ENCODE measurements at places on chromosomes 2 and 18.

GRCh38 chr2:203662951-203663350 lies 43.5 kb upstream of the CD28 start:
- no peak for DNase-seq

- DNase-seq = no peak
These were observed 55.0 kb downstream of the RPL37A start for GRCh38 chr2:216553482-216554240.

GRCh38 chr2:136751406-136751805 lies 13.9 kb upstream of the THSD7B start:
- DNase-seq = no peak

DNA sequence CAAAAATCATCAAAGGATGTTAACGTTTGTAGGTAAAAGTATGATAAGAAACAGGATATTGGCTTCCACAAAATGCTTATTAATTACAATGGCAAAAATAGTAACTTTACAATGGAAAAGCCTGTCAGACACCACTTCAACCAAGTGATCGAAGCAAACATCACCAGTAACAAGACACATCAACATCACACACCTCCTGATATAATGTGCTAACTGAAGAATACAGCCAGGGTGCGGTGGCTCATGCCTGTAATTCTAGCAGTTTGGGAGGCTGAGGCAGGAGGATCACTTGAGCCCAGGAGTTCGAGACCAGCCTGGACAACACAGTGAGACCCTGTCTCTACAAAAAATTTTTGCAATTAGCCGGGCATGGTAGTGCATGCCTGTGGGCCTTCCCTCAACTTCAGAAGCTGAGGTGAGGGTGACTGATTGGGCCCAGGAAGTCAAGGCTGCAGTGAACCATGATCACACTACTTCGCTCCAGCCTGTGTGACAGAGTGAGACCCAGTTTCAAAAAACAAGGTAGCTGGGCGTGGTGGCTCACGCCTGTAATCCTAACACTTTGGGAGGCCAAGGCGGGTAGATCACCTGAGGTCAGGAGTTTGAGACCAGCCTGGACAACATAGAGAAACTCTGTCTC lies 15.0 kb downstream of the MGAT4A start:
- no peak for DNase-seq

DNA sequence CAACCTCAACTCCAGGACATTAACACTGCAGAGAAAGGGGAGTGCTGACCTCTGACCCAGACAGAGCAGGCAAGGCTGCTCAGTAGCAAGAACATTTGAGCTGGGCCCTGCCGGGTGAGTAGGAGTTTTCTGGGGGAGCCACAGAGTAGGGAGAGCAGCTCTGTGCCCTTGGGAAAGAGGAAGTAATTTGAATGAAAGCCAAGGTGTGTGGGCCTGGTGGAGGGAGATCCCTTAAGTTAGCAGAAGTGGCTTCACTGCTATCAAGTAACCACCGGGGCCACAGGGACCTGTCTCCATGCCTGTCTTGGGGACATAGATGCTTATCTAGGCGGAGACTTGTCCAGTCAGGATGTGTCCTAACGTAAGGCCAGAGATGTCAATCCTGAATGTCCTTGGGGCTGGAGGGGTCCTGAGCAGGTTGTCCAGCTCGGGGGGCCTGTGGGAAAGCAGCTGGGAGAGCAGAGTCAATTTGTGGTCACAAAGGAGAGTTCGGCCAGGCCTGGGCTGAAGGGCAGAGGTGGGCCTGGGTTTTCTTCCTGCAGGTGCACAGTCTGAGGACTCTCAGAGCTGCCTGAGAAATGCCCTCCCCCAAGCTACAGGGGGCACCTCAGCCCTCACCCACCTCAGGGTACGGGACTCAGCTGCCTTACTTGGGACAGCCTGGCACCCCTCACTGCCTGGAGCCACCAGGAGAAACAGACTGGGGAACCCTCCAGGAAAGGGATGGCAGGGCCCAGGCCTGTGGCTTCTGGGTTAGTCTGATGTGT lies 15.0 kb upstream of the OTOF start:
- DNase-seq = no peak

- peak; percentile 48 for DNase-seq
These were observed 71.2 kb downstream of the MYO1B start for GRCh38 chr2:191316246-191316994.

DNA sequence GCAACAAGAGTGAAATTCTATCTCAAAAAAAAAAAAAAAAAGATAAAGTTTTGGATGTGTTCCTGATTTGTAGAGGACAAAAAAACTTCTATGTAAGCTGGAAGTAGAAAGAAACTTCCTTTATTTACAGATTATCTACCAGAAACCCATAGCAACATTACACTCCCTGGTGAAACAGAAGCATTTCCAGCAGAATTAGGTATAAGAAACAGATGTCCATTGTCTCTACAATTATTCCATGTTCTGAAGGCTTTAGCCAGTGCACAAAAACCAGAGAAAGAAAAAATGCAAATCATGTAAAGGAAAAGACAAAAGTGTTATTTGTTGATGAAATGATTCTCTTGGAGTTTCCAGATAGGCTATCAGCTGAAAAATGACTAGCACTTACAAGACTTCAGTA lies 4.9 kb downstream of the TUBB6 start:
- DNase-seq = no peak

- DNase-seq = no peak
These were observed 837.3 kb downstream of the GALR1 start for GRCh38 chr18:78086931-78087330.

DNA sequence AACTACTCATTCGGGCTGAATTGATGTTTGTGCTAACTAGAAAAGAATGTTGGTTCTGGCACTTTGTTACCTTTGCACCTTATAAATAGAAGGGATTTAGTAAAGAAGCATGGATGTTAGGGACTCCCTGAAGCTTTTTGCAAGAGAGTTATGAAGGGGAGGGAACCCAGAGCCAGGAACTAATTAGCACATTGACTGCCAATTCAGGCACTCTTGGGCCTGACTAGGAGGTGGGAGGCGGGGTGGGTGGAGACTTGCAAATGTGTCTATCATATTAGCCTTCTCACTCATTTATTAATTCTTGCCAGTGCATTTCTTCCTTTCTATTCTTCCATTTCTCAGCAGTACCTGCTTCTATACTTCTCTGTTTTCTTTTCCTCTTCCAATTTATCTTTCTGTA lies 1022.4 kb downstream of the TMEM182 start:
- no peak for DNase-seq

GRCh38 chr2:128538396-128538795 lies 219.7 kb upstream of the HS6ST1 start:
- no peak for DNase-seq

GRCh38 chr2:104523921-104524320 lies 330.0 kb upstream of the POU3F3 start:
- no peak for DNase-seq

GRCh38 chr2:140234116-140234515 lies 1453.9 kb upstream of the NXPH2 start:
- DNase-seq = no peak

GRCh38 chr2:60550178-60550983 lies 3.1 kb downstream of the BCL11A start:
- peak; percentile 90 for DNase-seq

DNA sequence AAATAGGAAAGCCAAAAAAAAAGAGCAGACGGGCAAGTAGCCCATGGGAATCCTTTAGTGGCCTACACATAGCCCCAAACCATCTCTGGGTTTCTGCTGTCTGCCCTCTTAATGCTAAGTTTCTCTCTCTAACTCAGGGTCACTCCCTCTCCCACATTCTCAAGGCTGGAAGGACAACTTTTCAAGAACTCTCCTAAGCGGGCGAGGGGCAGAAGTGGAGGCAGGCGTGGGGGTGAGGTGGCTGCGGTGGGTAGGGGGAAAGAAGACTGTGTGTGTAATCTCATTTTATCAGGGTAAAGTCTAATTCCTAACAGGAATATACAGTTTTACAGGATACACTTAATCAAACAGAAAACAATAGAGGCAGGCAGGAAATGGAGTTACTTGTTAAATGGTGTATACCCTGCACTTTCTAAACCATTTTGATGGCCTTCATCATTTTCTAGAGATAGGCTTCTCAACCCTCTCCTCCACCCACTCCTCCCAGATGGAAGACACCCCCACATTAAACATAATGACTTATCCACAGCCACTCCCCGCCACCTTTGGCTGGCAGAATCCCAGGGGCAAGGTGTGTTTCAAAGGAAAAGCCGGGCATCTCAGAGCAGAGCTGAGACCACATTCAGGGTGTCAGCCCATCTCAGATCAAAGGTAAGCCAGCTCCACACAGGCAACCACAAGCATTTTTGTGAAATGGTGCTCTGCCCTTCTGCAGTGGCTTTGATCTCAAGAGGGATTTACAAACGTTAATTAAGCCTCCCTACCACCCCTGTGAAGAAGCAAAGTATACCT lies 6.8 kb downstream of the SMAD7 start:
- no peak for DNase-seq

DNA sequence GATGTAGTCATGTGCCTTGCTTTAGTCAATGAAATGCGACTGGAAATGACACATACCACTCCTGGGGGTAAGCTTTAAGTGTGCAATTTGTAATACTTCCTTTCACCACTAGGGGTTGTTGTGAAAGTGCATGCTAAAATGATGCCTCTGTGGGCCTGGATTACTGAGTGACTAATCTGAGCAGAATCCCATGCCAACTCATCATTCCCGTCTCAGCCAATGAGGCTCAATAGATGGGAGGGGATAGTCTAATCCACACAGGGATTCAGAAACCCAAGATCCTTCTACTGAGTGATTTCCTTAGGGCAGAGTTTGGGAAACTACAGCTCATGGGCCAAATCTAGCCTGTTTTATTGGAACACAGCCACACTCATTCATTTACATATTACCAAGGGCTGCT lies 54.0 kb downstream of the HRH4 start:
- DNase-seq = peak; percentile 67

DNA sequence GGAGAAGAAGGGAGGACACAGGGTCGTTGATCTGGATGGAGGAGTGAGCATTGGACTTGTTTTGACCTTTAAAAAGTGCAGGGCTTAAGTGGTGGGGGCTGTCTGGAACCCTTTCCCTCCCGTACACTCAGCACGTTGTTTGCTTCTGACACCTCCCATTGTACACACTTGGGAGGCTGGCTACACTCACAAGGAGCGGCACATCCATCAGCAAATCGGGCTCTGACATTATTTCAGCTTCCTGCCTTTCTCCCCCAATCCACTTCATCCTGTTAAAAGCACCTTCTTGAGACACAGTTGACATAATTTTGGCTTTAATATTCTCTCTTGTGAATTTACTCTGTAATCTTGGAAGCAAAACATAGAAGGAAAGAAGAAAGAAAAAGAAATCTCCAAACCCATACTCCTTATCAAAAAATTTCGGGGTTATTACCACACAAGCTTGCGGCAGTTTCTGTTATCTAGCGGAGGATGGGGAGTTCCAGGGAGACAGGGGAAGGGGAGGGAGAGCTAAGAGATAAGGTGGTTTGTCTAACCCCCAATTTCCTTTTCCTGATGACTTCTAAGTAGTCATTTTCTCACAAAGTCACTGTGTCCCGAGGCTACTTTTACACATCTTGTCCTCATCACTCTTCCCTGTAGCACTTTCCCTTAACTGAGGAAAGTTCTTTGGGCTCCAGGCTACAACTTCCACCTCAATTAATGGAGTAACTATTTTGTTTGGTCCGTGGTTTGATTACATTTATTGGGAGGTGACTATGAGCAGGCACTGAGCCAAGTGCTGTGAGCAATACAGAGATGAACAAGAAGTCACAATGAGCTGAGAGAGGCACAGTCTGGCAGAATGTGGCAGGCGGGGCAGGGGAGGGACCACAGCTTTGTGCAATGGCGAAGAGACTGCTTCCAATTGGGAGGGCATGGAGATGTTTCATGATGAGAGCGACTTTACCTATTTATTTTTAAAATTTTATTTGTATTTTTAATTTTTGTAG lies 240.1 kb upstream of the MEX3C start:
- DNase-seq = no peak

DNA sequence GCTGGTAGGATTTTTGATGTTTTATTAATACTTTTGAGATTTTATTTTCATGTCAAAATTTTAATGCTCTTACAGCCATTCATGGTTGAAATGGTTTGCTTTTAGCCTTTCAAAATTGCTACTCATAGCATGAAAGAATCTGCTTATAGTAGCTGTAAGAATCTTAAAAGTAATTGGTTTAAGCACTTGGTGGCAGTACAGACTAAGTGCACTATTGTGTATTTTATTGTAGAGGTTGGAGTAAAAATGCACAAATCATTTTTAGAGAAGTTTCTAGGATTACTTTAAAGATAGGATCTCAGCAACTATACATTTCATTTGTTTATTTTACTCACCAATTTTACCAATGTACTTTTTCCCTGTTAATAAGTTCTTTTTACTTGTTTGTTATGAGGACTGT lies 205.8 kb downstream of the SPAG16 start:
- DNase-seq = no peak

DNA sequence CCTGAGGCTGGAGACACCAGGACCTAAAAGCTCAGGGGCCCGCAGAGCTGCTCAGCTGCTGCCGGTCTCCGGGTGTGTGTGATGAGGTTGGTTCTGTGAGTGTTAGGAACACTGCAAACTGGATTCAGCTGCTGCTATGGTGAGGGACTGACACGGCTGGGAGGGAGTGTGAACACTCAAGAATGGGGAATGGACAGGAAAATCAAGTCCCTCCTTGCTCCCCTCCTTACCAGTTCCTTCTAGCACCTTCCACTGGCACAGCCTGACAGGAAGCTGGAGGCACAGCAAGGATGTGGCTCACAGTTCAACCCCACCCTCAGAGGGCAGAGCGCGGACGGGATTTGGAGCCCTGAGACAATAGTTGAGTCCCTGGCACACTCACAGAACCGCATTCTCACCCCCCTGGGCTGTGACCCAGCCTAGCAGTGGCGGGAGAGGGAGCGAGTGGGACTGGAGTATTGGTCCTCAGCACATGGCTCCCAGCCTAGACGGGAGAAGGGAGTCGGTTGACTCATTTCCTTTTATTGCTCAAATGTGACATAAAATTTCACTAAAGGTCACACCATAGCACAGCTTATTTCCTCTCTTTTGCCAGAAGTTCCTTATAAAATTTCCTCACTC lies 42.5 kb downstream of the LRRC30 start:
- DNase-seq = peak; percentile 77

GRCh38 chr18:46426021-46426678 lies 230.9 kb downstream of the LOXHD1 start:
- DNase-seq = no peak

DNA sequence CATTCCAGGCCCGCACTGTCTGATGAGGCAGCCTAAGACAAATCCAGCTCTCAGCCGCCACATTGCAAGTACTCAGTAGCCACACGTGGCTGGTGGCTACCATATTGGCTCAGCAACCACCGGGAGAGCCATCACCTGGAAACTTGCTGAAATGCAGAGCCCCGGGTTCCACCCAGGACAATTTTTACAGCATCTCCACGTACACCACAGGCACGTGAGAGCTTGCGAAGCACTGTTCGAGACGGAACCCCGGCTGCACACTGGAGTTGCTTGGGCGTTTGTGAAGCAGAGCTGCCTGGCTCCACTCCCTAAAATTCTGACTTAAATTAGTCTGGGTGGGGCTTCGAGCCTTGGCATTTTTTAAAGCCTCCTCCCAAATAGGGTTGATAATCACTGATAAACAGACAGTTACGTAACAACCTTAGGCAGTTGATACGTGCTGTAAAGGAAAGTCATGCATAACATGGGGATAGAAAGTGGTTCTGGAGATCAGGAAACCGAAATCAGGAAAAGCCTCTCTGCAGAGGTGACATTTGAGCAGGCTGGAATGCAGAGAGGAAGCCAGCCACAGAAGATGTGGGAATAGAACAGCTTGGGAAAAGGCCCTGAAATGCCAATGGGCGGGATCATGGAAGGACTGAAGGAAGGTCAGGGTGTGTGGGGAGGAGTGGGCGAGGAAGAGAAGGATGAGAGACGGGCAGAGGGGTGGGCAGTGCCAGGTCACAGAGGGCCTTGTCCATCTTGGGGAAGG lies 6.2 kb downstream of the ASAP2 start:
- no peak for DNase-seq

GRCh38 chr2:227115761-227116160 lies 48.2 kb downstream of the COL4A4 start:
- DNase-seq = peak; percentile 68

GRCh38 chr2:73947412-73948018 lies 20.8 kb downstream of the DGUOK start:
- DNase-seq = no peak
